Left cardiac atrium (tissue), 4 donors: ENCODE measurements at places on chromosomes 4 and X. TPM values are rescaled to one million over a fixed set of nuclear protein-coding genes. Genes with fewer than 3 reads are reported as not detected.
A peak's percentile ranks its signal among the peaks of the same experiment; 100 is the strongest.

DNA sequence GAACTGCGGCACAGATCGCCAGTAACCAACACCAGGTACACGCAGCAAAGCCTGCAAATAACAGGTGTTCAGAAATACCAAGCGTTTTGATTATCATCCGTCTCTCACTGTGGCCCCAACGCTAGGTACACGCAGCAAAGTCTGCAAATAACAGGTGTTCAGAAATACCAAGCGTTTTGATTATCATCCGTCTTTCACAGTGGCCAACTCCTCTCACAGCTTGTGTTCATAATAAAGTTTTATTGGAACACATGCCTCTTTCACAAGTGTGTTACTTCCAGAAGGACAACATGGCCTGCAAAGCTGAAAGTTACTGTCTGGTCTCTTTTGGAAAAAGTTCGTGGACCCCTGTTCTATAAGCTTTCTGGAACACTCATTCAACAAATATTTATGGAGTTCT lies 153.1 kb downstream of the AFAP1 start:
- no peak for DNase-seq

DNA sequence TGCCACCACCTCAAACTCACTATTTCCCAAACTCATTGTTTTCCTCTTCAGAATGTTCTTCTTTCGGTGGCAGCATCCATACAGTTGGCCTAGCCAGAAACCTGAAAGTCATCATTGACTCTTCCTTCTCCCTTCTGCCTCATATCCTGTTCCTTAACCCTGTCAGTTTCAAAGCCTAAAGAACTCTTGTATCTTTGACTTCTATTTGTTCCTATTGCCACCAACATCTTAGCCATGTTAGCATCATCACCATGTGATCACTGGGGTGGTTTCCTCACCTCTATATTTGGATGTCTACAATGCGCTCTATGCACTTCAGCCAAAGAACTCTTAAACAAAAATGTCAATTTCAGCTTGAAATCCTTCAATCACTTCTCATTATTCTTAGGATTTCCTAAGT lies 29.0 kb downstream of the DDX60L start:
- no peak for DNase-seq

GRCh38 chr4:169756971-169757574 lies 671 bp downstream of the HPF1 start:
- peak; percentile 30 for DNase-seq

DNA sequence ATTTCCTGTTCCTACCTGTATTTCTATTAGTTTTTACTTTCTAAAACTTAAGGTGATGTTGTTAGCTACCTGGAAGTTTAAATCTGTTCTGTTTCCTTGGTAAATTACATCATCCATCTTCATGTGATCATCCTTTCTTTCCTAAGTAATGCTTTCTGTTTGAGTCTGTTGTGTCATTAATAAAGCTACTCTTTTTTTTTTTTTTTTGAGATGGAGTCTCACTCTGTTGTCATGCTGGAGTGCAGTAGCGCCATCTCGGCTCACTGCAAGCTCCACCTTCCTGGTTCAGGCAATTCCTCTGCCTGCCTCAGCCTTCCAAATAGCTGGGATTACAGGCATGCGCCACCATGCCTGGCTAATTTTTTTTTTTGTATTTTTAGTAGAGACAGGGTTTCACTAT lies 73.3 kb downstream of the FIP1L1 start:
- DNase-seq = no peak

DNA sequence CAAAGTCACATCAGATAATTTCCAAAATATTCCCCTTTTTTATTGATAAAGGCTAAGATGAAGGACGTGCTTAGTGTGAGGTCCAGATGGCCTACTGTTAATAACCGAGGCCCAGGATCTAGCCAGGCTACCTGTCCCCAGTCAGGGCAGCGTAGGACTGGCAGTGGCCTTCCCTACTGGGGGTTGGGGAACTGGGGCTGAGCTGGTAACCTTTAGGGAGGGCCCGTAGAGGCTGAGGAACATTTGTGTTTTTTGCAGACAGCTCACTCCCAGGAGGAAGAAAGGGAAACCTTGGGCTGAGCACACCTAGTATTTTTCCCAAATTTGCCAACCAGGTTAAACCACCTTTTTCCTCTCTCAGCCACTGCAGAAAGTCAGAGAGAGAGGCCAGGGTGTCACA lies 59.1 kb downstream of the KLF3 start:
- DNase-seq = no peak

- DNase-seq = no peak
These were observed 56.2 kb downstream of the METTL14 start for GRCh38 chr4:118741301-118741855.

- peak; percentile 53 for DNase-seq
These were observed 36.8 kb upstream of the RAB40AL start for GRCh38 chrX:102899940-102900916.

DNA sequence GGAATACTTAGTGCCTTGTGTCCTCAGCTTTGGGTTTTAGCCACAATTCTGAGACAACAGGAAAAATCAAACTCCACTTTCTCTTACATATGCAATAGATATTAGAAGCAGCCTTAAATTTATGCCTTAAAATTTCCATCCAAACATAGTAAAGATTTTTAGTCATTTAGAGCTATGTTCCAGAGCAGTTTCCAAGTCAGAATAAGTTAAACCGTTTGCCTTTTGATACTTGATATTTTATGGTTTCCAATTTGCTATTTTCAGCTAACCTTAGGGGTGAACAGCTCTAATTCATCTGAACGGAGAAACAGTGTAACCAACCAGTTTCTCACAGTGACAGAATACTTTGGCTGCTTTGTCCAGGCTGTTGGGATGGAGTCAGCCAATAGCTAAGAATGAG lies 125.8 kb upstream of the RXFP1 start:
- DNase-seq = no peak

- DNase-seq = no peak
These were observed 9.9 kb downstream of the PRDM8 start for GRCh38 chr4:80207172-80207583.

- peak; percentile 15 for DNase-seq
These were observed 79.9 kb downstream of the FAM53A start for GRCh38 chr4:1604181-1604705.

DNA sequence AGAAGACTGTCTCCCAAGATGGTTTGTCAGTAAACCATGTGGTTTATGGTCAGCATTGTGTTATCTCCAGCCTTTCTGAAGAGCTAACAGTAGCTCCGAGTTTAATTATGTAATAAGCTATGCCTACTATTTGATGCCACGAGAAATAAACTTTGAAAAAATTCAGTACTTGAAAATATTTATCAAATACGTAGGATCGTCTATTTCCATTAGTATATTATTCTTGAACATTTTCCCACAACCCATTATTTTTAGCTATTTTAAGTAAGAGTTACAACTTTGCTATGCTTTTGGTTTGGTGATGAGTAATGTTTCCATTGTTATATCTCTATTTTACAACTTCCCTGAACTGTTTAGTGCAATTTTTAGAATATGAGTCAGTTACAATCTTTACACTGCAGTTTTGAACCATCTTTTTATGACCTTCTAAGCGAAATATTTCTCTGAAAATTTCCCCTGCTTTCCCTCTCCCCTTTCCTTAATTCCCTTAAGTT lies 44.5 kb upstream of the TRIM2 start:
- no peak for DNase-seq

DNA sequence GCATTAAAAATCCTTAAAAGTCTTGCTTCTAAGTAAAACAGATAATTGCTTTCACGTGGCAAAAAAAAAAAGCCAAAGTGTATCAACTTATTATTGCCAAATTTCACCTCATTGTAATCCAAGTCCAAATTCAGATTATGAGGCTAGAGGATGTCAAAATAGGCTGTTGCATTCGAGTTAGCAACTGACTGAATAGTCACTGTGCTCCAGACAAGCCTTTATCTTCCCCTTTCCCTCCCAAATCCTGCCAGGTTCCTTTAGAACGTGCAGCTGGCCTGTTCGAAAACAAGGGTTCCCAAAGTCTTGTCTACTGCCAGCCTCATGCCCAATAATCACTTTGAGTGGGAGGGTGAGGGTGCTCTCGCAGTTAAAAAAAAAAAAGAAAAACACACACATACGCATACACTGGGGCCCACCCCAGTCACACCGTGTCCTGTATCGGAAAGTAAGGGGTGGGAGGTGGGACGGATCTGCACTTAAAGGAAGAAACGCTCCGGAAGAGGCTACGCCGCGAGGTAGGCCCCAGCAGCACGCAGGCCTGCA lies 603 bp downstream of the MAD2L1 start:
- no peak for DNase-seq

DNA sequence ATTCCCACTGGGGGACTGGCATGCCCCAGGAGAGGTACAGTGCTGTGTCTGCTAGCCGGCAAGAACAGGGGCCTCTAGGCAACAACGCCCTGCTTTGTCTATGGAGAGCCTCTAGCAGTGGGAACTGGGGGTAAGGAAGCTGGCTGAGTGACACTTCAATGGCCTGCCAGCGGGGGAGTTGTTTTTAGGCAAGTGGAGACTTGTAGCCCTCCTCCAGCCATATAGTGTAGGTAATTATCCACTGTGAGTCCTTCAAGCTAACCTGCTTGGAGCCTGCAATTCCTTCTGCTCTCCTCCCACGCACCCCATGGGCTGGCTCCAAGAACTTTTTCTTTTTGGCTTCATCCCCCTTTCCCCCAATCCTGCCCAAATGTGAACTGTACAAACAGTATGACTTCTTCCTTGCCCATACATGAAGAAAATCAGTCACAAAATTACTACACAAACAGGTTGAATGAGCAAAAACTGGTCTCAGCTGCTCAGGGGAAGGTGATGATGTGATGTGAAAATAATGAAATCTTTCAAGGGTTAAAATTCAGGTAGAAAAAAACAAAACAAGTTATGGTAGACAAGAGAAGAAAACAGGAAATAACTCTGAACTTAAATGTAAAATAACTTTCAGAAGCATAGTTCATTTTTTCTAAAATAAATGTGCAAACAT lies 33.1 kb downstream of the LEF1 start:
- DNase-seq = no peak

- DNase-seq = no peak
These were observed 102.0 kb downstream of the KLHL8 start for GRCh38 chr4:87118421-87118820.

- DNase-seq = no peak
These were observed 61.3 kb upstream of the UNC5C start for GRCh38 chr4:95610061-95610569.

DNA sequence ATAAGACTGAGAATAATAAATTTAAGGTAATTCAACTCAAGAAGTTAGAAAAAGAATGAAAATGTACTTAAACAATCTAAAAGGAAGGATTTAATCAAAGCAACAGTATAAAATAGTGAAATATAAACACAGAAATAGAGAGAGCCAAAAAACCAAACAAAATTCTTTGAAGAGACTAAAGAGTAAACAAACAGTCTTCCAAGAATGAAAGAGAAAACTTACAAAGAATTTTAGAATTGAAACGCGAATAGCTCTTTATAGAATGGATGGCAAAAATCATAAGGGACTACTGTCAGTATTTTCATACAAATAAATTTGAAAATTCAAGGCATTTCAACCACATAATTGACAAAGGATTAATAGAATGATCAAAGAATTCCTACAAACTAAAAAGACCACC lies 41.7 kb downstream of the VEGFC start:
- no peak for DNase-seq

DNA sequence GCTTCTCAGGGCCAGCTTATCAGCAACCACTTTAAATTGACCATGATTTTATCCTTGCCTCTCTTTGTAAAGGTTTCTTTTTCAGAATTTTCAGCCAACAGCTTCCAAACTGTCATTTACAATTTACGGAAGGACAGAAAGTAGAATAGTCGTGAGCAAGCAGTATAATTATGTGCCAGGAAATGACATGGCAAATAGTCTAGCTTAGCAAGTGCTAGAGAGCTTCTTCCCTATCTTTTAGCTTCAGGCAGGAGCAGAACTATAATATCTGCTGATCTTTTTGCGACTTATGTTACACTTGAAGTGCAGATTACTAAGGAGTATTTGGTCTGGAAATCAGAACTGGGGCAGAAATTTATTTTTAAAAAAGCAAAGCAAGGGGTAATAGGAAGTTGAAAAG lies 123.0 kb upstream of the AP1S2 start:
- DNase-seq = no peak

GRCh38 chr4:159141193-159141592 lies 38.3 kb downstream of the RAPGEF2 start:
- DNase-seq = no peak

GRCh38 chr4:159250751-159251325 lies 148.0 kb downstream of the RAPGEF2 start:
- DNase-seq = no peak

DNA sequence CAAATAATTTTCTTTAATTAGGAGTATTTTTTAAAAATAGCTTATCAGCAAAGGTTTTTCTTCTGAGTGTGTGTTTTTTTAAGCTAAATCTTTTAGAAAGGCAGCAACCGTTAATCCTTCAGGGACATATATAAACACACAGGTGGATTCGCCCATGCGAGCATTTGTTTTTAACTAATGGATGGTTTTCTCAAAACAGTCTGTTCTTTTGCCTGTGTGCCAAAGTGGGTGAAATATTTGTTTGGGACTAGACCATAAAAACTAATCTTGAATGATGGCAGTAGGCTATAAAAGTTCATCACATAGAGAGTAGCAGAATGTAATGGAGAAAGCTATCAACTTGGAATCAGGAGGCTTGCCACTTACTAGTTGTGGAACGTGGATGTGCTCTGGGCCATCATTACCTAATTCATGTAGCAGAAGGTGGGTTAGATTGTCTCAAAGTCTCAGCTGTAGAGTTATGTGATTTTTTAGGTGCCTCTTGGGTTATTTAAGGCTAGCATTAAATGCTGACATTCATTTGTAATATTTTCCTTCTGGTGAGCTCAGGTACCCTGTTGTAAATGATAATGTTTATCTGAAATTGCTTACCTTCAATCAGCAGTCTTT lies 7.4 kb upstream of the TAPT1 start:
- no peak for DNase-seq

DNA sequence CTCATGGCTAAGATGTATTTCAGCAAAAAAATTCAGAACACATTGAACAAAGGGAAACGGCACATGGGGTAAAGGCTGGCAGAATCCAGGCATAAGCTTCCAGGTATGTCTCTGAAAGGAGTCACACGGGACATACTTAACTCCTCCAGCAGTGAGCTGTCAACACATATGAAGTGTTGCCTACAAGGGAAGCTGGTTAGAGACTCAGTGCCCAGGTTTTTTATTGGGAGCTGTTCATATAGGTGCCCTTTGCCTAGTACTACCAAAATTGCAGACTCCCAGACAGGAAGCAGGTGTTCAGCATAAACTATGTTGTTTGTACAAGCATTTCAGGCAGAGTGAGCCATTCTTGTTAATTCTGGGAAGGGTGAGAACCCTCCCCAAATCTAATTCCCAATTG lies 77.4 kb upstream of the PUDP start:
- DNase-seq = no peak

GRCh38 chrX:83892433-83892832 lies 31.5 kb downstream of the CYLC1 start:
- DNase-seq = no peak

- no peak for DNase-seq
These were observed 6.6 kb upstream of the GASK1B start for GRCh38 chr4:158179465-158179864.

The SMR3B gene
- total RNA-seq = not detected

The IRAK1 gene
- 58.6 TPM for total RNA-seq

The G3BP2 gene
- 110 TPM for total RNA-seq

The TMPRSS11D gene
- not detected for total RNA-seq

The MEPE gene
- not detected for total RNA-seq

The MAGEC2 gene
- total RNA-seq = not detected

The PROM1 gene
- total RNA-seq = 5.5 TPM

The HERC5 gene
- total RNA-seq = 2.4 TPM

The RBMXL3 gene
- not detected for total RNA-seq

The APELA gene
- not detected for total RNA-seq
